ENCODE measurements at places on chromosomes 1 and 21. TPM values are rescaled to one million over a fixed set of nuclear protein-coding genes. Genes with fewer than 3 reads are reported as not detected.

GRCh38 chr1:71413441-71414175, 332.8 kb upstream of the ZRANB2 start:
- no peaks in the 10 kb centered on the region for H3K4me1 ChIP-seq
- H3K27ac ChIP-seq, result no peak overlapping the region

DNA sequence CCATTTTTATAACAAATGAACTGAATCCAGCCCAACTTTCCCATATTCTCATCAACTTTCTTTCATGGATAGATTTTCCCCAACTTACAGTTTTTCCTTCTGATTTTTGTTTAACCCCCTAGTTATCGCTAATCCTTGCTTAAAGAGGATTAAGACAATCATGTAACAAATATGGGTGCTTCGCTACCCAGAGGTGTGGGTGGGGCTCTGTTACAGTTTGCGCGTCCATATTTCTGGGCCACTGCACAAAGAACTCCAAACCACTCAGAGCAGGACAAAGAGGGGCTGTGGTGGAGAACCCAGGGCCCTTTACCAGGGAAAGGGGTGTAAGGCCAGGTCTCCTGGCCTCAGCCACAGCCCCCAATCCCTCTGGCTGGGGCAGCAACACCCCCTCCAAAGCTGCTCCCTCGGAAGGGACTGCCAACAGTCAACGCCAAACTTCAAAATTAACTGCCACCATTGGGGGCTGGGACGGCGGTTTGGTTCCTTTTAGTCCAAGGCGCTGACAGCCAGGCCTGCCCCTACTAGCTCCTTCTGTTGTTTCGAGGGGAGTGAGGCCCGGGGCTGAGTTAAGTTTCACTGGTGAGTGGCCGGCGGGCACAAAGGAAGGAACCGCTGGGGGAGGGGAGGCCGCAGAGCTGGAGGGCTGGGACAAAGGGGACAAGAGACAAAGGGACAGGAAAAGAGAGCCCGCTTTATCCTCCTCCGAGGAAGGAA, 27.9 kb downstream of the SSBP3 start:
- H3K27me3 ChIP-seq, result no peaks in the 10 kb centered on the region
- no peak overlapping the region for H3K27ac ChIP-seq
- H3K4me1 ChIP-seq, result no peaks in the 10 kb centered on the region
- H3K4me3 ChIP-seq, result no peak overlapping the region

DNA sequence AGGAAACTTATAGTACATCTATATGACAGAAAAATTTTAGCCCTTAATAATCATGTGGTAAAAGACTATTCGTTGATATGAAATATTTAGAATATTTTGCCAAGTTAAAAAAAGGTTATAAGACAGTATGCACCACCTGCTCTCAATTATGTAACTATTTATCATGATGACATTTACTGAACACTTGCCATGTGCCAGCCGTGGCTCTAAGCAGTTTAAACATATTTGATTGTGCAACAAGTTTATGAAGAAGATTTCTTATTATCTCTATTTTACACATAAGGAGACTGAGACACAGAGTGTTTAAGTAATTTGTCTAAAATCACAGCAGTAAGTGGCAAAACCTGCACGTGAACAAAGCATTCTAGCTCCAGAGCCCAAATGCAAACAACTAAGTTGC, 199.3 kb upstream of the JUN start:
- H3K27ac ChIP-seq, result no peak overlapping the region
- H3K4me1 ChIP-seq, result no peaks in the 10 kb centered on the region
- no peaks in the 10 kb centered on the region for H3K36me3 ChIP-seq

GRCh38 chr1:180195916-180196315, 34.1 kb upstream of the LHX4 start:
- peaks cover 38% of the 10 kb centered on the region for H3K36me3 ChIP-seq
- H3K4me1 ChIP-seq, result no peaks in the 10 kb centered on the region
- no peak for DNase-seq
- H3K4me3 ChIP-seq, result no peak overlapping the region

PGLYRP3 gene
- total RNA-seq, result not detected

LCE3C gene
- not detected for total RNA-seq

TMPRSS3 gene
- not detected for total RNA-seq

CHIA gene
- not detected for total RNA-seq

DNA sequence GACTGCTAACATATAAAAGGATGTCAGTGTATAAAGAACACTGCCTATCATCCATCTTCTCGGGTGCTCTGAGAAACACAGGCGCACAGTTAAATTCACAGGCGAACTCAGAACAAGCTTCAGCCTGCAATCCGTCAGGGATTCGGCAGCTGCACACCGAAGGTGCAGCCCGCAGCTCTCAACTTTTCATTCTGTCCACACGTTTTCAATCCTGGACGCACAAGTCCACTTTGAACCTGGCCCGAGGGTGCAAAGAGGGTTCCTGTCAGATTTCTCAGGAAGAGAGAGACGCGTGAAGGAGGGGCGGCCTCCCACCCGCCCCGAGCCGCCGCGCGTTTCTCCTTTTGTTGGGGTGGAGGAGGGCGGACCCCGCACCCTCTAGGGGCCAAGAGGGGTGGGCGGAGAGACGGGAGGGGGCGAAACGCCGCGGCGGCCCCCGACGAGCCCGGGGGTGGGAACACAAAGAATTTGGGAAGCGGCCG, 724 bp downstream of the DOCK7 start:
- peaks cover 38% of the 10 kb centered on the region for H3K4me1 ChIP-seq
- no peak for DNase-seq
- H3K27ac ChIP-seq, result peak overlapping the region; percentile 95
- H3K36me3 ChIP-seq, result no peaks in the 10 kb centered on the region
- H3K27me3 ChIP-seq, result no peaks in the 10 kb centered on the region
- H3K4me3 ChIP-seq, result peak overlapping the region; percentile 96

- no peaks in the 10 kb centered on the region for H3K36me3 ChIP-seq
- no peaks in the 10 kb centered on the region for H3K27me3 ChIP-seq
- H3K27ac ChIP-seq, result no peak overlapping the region
- no peak for DNase-seq
- no peak overlapping the region for H3K4me3 ChIP-seq
These were observed 41.9 kb downstream of the C21orf91 start for GRCh38 chr21:17777072-17777765.

SHISAL2A gene
- not detected for total RNA-seq
